NCI-H1694 treated with DMSO at 0.1 percent for 48 hours (cell line): ENCODE measurements at places on chromosomes 3 and 15.

- DNase-seq, result no peak
Measured at GRCh38 chr15:31326875-31327668, 437 bp downstream of the KLF13 start.

GRCh38 chr15:93324186-93324975 is 235.4 kb upstream of the RGMA start:
- no peak for DNase-seq

- DNase-seq, result no peak
Measured at GRCh38 chr3:99981138-99981537, 133.2 kb downstream of the FILIP1L start.

DNA sequence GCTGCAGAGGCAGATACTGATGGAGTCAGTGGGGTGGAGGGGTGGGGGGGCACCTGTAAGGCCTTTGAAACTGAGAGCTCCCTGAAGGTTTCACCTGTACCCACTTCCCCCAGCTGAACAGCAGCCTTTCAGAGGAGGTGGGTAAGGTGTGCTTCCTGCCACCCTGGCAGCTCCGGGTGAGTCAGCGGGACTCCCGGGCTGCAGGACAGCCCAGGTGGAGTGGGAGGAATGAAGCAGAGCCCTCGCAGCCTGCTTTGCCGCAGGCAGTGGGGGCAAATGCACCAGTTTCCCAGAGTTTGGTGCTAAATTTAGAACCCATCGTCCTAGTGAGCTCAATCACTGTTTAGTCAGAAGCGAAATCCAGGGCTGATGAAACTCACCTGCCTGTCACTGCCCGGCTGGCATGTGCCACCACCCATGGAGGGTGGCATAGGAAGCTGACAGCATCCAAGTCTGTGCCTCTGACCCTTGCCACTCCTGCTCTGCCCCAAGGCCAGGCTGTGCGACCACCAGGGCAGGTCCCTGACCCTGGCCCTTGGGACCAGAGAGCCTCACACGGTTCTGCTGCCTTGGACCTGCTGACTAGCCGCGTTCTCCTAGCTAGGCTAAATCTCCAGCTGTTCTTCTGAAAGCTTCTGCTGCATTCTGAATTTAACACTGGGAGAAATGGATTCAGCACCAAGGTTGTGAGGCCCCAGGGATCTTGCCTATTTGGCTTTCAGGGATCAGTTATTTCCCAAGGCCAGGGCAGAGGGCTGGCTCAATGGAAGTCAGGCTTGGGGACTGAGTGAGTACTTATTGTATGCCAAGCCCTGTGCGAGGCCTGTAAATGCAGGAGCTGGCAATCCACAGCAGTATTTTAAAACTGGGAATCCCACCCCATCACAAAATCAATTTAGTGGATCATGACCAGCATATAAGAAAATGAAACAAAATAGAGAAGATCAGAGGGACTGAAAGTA is 67.3 kb upstream of the RASGRF1 start:
- no peak for DNase-seq

DNA sequence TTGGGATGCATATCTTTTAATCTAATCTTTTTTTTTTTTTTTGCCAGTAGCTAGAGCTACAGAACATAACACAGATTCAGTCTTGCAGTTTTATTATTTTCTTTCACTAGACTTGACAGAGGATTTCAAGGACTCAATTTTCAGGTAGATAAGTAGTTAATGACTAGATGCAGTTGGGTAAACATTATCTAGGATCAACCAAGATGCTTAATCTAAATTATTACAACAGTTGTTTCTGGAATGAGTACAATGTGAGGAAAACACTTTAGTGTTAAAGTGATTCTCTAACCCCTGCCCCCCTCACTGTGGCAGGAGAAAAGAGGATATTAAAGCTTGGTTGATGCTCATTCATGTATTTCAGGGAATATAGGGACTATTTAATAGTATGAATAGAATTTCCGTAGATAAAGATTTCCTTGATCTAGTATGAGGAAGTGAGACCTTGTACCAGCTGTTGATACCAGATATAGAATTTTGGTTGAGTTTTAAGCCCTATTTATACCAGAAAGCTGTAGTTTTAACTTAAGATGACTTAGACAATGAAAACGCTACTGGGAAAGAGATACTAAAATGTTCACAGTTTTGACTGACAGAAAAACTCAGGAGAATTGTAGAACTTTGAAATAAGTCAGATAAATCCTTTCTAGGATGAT is 389.0 kb upstream of the C2CD4B start:
- DNase-seq, result no peak

DNA sequence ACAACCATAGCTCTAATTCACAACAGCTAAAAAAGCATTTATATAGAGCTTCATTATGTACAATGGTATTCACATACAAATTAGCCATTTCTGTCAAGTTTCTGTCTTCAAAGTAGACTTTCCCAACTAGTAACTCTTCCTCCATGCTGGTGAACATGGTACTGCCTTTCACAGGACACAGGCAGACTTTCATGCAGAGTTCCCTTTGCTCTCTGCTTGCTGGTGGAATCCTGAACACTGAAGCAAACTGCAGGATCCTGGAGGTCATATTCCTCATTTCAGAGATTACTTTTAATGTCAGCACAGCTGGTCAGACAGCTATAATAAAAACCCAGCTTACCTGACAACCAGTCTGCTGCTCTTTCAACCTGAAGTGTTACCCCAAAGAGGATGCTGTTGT is 53.6 kb downstream of the TASOR start:
- no peak for DNase-seq

- no peak for DNase-seq
Measured at GRCh38 chr15:47862402-47862801, 145.1 kb downstream of the SEMA6D start.

- DNase-seq, result no peak
Measured at GRCh38 chr3:52846432-52846965, 11.7 kb upstream of the MUSTN1 start.

DNA sequence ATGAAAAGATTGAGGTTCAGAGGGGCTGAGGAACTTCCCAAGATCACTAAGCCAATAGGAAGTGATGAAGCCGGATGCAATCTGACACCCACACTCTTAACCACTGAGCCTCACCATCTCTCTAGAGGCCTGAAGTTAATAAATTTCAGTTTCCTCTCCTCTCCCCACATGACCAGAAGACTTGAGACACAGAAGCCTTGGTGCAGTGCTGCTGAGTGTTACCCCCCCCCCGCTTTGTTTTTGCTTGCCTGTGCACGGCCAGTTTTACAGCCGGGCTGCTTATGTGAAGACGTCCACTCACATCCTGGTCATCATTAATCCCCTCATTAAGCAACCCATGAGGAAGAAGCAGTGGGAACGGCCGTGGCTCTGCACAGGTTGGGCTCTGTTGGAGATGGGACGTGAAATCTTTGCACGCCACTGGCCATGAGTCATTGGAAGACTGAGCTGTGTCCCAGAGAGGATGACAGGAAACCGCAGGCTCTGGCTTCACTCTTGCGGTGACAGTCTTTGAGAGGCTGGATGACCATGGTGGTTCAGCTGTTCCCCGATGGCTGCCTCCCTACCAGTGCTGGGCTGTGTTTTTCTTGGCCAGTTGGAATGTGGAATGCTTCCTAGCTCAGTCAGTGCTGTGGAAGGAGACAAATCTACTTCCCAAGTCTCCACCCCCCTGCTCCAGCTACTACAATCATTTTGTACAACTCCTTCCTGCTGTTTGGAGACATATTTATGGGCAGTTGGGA is 232.6 kb upstream of the LRTM1 start:
- DNase-seq, result no peak

- no peak for DNase-seq
Measured at GRCh38 chr3:72143322-72143721, 358.4 kb upstream of the PROK2 start.

- DNase-seq, result no peak
Measured at GRCh38 chr3:71492566-71492965, 91.0 kb downstream of the FOXP1 start.

DNA sequence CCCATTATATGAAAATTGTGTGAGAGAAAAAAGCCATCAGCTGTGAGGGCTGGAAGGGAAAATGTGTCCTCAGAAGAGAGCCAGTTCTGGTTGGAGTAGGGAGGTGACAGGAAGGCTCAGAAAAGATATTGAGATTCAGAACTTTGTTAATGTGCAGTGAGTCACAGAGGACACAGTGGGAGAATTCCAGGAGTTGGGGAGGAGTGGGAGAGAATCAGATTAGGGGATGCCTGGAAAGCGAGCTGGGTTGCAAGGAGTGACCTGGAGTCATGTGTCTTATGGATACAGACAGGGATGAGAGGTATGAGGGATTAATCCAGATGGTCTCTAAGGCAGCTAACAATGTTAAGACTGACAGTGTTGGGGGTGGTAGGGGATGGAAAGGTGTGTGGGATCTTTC is 67.5 kb downstream of the CHST2 start:
- no peak for DNase-seq

DNA sequence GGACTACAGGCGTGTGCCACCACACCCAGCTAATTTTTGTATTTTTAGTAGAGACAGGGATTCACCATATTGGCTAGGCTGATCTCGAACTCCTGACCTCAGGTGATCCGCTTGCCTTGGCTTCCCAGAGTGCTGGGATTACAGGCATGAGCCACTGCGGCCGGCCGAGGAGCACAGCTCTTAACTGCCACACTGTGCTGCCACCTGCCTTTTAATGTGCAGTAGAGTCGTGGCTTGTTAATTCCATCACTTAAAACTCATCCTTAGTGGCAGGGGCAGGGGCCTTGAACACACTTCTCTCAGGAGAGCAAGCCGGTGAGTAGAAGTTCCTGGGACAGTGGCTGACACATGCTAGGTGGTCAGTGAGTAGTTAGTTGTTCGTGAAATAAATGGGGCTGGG is 12.5 kb downstream of the ABCF3 start:
- no peak for DNase-seq

GRCh38 chr3:13419505-13420044 is 547 bp downstream of the NUP210 start:
- DNase-seq, result no peak

DNA sequence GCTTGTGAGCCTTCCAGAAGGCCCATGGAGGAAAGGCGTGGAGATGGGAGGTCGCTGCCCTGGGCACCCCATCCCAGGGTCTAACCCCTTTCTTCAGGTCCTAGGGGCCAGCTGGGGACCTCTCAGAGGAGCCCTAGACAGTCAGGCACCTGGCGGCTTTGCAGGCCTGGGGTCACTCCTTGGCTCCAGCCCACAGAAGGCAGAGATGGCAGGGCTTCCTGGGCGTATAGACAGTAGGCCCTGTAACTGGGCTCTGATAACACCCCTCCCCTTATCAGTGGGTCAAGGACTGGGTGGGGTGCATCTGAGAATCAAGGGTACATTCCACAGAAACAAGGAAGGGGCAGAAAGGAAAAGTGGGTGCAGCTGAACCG is 16.7 kb downstream of the ZDHHC19 start:
- DNase-seq, result no peak

GRCh38 chr3:188884299-188885043 is 287.3 kb upstream of the TPRG1 start:
- no peak for DNase-seq

- no peak for DNase-seq
Measured at GRCh38 chr15:101272584-101272983, 4.7 kb downstream of the SELENOS start.

GRCh38 chr3:111534701-111535100 is 7.3 kb upstream of the CD96 start:
- DNase-seq, result no peak

DNA sequence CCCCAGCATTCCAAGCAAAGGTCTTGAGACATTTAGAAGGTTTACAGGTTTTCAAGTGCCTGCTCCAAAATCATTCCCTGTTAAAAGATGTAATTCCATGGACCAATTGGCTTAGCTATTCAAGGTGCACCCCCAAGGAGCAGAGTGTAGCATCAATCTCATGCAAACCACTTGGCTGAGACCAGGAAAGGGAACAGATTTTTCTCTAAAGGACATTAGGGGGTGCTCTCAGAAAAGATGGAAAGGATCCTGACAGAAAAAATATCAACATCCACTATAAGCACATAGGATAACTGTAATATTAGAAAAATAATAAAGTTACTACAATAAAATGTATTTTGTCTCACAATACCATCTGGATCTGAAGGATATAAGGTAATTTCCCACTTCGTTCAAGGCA is 328.0 kb upstream of the CDIN1 start:
- no peak for DNase-seq

DNA sequence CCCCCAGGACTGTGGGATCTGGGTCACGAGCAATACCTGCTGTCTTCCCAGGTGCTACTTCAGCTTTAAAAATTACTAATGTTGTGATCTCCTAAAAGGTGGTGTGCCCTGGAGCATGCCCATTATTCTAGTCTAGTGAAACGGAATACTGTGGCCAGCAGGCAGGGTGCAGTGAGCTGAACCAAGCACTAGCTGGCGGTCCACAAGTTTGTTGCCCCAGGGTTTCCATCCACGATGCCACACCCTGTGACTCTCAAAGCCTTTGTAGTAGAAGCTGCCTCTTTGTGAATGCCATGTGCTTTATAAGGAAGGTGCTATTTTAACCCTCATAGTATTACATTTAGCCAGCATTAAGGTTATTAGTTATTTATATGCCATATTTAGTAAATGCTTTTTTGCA is 49.1 kb downstream of the PXYLP1 start:
- no peak for DNase-seq

DNA sequence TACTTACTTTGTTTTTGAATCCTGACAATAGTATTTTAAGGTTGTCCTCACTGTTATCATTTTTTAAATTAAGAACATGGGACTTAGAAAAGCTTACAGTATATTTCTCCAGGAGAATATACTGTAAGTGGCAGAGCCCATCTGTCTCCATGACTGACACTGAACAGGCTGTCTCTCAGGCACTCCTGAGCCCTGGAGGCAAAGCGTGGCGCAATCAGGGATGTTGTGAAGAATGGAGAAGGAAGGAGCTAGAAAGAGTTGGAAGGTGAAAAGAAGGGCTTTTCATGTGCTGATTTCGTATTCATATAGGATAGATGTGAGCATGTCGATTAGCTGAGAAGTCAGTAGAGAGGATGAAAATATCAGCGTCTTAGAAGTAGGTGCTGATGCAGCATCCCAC is 41.5 kb downstream of the FGF12 start:
- no peak for DNase-seq

DNA sequence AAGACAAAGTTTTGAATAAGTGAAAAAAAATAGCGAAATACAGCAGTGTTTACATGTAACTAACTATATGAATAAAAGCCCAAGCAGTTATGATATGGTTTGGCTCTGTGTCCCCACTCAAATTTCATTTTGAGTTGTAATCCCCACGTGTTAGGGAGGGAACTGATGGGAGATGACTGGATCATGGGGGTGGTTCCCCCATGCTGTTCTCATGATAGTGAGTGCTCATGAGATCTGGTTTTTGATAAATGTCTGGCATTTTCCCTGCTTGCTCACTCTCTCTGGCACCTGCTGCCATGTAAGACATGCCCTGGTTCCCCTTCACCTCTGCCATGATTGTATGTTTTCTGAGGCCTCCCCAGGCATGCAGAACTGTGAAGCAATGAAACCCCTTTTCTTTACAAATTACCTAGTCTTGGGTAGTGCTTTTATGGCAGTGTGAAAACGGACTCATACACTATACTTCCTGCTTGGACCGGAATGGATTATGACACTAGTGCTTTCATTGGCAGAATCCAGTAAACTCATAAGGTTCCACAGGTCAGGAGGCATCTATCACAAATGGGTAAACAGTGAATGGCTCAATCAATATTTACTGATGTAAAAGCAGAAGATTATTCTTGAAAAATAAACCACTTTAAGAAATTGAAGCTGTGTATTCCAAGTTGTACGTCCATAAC is 192.1 kb downstream of the CBLB start:
- no peak for DNase-seq
